ENCODE measurements at places on chromosomes 11 and 22. TPM values are rescaled to one million over a fixed set of nuclear protein-coding genes. Genes with fewer than 3 reads are reported as not detected.

DNA sequence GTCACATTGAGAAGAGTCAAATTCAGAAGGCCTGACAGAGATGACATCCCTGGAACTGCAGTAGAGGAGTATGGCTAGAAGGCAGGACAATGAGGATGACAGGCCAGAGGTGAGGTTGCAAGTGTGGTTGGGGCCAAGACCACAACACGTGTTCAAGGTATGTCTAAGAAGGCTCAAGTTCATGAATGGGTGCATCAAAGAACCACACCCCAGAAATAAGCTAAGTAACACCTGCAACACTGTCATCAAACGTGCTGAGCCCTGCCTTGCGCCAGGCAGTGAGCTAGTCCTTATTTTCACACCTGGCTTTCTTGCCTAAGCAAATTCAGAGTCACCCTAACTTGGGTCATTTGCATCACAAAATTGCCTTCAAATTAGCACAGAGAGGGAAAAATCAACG lies 313.6 kb downstream of the KIRREL3 start:
- DNase-seq = no peak

GRCh38 chr11:33317662-33318061 lies 60.5 kb downstream of the HIPK3 start:
- DNase-seq = no peak

- no peak for DNase-seq
Observed at GRCh38 chr11:131499199-131499598, 128.8 kb downstream of the NTM start.

DNA sequence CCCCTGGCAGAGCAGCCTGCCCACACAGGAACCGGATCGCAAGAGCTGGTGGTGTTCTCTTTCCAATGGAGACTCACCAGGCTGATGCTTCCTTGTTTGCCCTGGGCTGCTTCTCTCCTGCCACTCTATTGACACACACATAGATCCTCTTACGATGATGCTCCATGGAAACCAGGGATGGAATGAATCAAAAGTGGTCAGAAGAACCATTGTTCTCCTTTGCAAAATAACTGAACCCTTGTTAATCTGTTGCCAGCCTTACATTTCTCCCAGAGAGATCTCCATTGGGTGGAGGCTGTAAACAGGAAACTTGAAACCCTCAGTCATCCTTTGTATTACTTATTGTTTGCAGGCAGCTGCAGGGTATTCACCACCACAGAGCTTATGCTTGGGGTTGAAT lies 24.6 kb upstream of the LDLRAD3 start:
- DNase-seq = no peak

Gene ACTN3
- total RNA-seq = not detected

DNA sequence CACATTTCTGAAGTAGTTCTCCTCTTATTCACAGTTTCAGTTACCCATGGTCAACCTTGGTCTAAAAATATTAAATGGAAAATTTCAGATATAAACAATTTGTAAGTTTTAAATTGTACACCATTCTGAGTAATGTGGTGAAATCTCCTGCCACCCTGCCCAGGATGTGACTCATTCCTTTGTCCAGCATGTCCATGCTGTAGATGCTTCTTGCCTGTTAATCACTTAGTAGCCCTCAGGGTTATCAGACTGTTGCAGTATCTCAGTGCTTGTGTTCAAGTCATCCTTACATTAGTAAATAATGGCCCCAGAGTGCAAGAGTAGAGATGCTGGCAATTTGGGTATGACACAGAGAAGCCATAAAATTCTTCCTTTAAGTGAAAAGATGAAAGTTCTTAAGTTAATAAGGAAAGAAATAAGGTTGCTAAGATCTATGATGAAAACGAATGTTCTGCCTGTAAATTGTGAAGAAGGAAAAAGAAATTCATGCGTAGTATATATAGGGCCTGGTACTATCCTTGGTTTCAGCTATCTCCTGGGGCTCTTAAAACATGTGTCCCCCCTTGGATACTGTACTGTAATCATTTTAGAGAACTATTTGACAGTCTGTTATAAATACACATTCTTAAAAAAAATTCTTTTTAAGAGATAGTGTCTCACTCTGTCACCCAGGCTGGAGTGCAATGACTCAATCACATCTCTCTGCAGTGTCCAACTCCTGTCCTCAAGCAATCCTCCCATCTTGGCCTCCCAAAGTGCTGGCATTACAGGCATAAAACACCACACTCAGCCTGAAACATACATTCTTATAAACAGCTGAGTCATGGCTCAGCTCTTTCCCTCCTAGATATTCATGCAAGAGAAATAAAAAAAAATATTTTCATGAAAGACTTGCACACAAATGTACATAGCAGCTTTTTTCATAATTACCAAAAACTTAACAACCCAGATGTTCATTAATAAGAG lies 31.3 kb downstream of the MTNR1B start:
- no peak for DNase-seq

GRCh38 chr11:61683961-61684869 lies 4.0 kb downstream of the DAGLA start:
- DNase-seq = no peak

Gene TEX54
- total RNA-seq = not detected

Gene OR56A1
- not detected for total RNA-seq

DNA sequence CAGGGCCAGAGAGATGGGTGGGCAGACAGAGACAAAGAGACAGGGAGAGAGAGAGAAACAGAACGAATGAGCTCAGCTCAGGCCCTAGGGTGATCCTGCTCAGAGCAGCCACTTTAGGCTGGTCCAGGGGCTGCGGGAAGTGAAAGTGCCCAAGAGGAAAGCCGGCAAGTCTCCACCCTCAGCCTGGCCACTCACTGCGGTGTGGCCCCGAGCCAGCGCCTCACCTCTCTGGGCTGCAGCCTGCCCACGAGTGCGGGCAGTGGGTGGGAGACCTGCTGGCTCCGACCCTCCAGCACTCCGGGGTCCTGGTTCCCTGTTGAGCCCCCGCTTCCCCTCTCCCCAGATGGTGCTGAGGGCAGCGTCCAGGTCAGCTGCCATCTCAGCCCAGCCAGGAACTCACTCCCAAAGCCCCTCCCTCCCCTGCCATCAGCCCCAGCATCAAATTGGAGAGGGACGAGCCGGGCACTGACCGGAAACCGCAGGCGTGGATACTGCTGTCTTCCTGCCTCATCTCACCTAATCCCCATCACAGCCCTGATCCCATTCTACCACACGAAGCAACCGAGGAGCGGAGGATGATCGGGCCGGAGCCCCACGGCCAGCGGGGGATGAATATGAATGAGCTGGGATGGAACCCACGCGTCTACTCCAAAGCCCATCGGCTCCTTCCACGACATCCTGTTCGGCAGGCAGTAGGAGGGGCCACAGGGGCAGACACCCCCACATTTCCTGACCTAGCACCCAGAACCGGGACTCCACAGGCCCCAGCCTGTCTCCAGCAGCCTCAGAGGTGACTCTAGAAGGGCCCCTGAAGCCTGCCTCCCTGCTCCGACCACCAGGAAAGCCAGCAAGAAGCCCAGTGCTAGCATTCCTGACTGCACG lies 16.9 kb downstream of the ELFN2 start:
- DNase-seq = no peak

DNA sequence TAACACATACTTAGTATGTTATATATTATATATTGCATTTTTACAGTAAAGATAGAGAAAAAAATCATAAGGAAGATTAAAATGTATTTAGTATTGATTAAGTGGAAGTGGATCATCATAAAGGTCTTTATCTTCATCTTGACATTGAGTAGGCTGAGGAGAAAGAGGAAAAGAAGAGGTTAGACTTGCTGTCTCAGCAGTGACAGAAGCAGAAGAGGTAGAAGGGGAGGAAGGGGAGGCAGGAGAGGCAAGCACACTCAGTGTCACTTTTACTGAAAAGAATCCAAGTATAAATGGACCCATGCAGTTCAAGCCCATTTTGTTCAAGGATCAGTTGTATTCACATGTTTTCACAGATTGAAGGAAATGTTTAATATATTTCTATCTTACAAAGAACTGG lies 69.7 kb downstream of the GAB2 start:
- DNase-seq = no peak

- no peak for DNase-seq
Observed at GRCh38 chr11:1393038-1393710, 3.4 kb downstream of the BRSK2 start.

GRCh38 chr11:132177106-132177505 lies 806.7 kb downstream of the NTM start:
- DNase-seq = no peak

Gene OR6A2
- total RNA-seq = not detected

Gene IGSF9B
- total RNA-seq = 35.3 TPM

- DNase-seq = no peak
Observed at GRCh38 chr11:101466352-101466751, 117.5 kb downstream of the TRPC6 start.

Gene TEX12
- not detected for total RNA-seq

Gene PLAAT5
- total RNA-seq = not detected

Gene OR2D2
- total RNA-seq = 1.2 TPM

Gene PRRG4
- total RNA-seq = 5.2 TPM

- DNase-seq = no peak
Observed at GRCh38 chr22:22698263-22698750, 53.9 kb downstream of the GGTLC2 start.

Gene MTMR3
- total RNA-seq = 37.9 TPM

GRCh38 chr22:42414021-42414420 lies 18.2 kb downstream of the NFAM1 start:
- DNase-seq = no peak

Gene SLC22A9
- total RNA-seq = not detected

Gene THRSP
- total RNA-seq = not detected

- no peak for DNase-seq
Observed at GRCh38 chr11:63920126-63920938, 3.4 kb upstream of the RCOR2 start.

DNA sequence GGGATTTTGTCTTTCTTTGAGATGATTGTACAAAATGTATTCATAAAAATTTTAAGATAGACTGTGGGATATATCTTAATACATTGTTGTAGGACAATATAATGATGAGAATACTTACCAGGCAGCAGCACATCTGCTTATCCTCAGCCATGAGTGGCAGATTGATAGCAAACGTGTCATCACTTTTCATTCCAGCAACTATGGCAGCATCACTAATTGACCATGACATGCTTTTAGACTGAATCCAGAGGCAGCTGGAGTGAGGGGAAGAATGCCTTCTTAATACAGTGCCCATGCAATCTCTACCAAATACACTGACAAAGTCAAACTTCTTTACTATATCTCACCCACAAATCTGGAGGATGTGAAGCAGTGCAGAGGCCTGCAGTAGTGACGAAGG lies 755.2 kb upstream of the RAG2 start:
- no peak for DNase-seq

GRCh38 chr11:85869781-85870180 lies 14.6 kb downstream of the CCDC83 start:
- DNase-seq = no peak

- no peak for DNase-seq
Observed at GRCh38 chr11:123356539-123356938, 73.5 kb upstream of the GRAMD1B start.

DNA sequence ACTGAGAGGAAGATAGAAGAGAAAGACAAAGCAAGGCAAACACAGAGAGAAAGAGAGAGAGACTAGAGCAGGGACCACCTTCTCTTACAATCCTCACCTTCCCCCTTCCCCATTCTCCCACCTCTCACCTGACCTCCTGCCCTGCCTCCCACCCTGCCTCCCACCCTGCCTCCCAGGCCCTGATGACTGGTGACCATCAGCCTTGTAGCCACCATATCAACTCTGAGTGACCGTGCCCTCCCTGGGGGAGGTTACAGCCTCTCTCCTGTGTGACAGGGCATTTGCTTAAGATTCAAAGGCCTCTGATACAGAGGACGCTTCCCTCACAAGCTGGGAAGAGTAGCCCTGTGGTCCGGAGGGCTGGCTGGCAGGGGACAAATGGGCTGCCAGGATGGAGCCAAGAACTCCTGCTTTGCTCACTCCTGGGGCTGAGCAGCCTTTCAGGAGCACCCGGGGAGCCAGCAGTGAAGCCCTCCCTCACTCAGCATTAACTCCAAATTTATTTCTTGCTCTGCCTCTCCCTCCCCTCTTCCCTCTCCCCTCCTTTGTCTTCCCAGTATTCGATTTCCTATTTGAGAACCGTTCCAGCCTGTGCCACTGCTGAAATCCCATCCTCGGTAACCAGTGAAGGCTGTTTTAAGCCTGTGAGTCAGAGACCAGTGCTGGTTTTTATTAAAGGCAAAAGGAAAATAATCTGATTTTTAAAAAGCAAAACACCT lies 125.2 kb upstream of the SYT13 start:
- DNase-seq = no peak

GRCh38 chr11:8613036-8613435 lies 19.0 kb upstream of the STK33 start:
- DNase-seq = no peak

- no peak for DNase-seq
Observed at GRCh38 chr11:117565709-117566108, 231.3 kb downstream of the DSCAML1 start.

All from prostate gland (tissue), 2 donors.